NCI-H2171 (cell line): ENCODE measurements at places on chromosomes 6 and 20.

GRCh38 chr20:41468994-41469600, 102.5 kb upstream of the EMILIN3 start:
- DNase-seq = no peak

DNA sequence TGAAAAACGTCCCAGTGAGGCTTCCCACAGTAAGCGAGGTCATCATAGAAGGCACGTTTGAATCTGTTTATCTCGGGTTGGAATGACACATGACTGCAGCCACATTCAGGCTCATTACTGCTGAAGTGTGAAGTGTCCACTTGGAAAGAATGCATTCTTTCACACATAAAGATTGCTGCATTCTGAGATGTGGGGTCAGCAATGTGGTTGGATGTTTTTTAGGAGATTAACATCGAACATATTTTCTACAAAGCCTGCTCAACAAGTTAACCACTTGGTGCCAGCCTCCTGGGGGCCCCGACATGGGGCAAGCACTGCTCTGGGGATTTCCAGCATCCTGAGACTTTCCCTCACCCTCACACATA, 79.9 kb downstream of the BMP6 start:
- DNase-seq = no peak

DNA sequence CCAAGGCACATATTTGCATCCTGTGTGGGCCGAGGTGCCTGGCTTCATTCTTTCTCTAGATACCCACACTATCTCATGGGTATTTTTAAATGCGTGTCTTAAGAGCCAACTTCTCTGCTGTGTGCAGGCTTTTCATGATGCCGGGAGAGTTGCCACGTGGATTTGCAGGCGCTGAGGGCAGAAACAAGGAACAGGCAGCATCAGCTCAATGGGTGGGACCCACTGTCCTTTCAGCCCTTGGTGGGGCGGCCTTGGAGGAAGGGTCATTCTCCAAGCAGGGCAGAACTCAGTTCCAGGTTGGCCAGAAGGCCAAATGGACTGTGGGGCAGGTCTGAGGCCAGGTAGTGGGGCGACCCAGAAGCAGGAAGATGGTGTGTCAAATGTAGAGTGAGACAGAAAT, 84.7 kb downstream of the PHACTR3 start:
- no peak for DNase-seq

DNA sequence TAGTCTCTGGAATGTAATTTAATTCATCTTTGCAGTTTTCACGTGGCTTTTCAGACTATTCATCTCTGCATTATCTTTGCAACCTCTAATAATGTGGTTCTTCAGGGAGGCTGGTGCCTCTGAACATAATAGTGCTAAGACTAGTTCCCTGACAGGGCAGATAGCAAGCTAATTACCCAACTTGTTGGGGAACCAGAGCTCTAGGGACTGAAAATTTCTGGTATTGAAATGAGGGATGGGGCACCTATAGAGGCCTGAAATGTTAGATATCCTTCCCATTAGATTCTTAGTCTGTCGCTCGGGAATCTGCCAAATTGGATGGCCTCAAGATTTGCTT, 693.6 kb upstream of the MAP3K7 start:
- DNase-seq = no peak

- no peak for DNase-seq
Measured at GRCh38 chr6:145233955-145234354, 501.4 kb downstream of the EPM2A start.

DNA sequence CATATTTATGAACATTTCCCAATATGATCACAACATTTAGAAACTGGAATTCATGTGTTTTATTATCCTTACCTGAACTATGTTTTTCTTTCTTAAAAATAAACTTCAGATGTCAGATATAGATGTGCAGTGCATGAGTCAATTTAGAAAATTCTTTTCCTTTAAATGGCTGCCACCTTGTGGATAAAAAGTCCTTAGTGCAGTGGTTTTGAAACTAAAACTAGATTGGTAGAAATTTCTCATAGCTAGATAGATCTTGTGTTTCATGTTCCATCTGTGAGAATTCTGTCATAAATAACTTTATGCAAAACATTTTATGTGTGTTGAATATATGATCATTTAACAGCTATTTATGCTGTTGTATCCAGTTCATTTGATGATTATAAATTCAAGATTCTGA, 134.9 kb downstream of the KLHL32 start:
- no peak for DNase-seq

- DNase-seq = no peak
Measured at GRCh38 chr6:169490246-169490641, 211.6 kb downstream of the WDR27 start.

- peak; percentile 65 for DNase-seq
Measured at GRCh38 chr20:47620808-47621805, 119.4 kb downstream of the NCOA3 start.

- DNase-seq = no peak
Measured at GRCh38 chr6:154353626-154354025, 3.0 kb downstream of the IPCEF1 start.

DNA sequence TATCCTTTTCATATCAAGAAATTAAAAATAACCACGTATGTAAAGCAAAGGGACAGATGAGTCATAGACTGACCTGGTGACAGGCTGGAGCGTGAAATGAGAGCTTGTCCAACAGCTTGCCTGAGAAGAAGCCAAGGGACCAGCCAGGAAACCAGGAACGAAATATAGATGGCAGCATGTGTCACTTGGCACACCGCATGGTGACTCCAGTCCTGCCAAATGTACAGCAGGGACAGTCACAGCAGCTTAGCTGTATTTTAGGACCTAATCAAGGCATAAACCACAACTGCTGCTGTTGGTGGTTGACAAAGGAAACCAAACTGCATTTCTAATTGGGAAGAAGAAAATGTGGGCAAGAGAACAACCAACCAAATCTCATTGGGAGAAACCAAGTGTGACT, 755.0 kb downstream of the TFAP2A start:
- DNase-seq = no peak

GRCh38 chr6:15626878-15627674, 35.8 kb downstream of the DTNBP1 start:
- no peak for DNase-seq

DNA sequence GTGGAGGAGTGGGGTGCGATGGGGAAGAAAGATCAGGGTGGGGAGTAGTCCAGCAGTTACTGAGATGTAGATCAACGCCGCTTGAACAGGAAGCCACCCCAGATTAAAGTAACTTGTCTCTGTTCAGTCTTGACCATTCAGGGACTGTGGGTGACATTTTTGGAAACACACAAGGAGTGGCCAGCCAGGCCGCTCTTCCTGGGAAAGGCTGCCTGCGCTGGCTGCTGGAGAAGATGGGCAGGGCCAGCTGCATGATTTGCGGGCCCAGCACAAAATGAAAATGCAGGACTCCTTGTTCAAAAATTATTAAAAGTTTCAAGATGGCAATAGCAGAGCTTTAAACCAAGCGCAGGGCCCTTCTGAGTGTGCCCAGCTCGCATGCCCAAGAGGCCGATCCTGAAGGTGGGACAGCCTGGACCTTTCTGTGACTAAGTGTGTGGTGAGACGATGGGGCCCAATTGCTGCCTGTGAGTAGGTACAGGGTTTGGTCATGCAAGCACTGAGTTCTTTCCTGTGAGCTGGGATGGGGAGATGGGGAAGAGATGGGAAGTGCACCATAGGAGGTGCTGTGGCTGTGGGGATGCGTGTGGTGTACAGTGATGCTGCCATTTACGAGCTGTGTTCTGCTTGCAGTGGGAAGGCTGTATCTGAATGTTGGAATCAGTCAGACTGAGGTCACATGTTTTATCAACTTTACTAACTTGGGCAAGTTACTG, 51.3 kb downstream of the DAAM2 start:
- DNase-seq = no peak

GRCh38 chr6:125987026-125987617, 782 bp downstream of the TRMT11 start:
- no peak for DNase-seq

DNA sequence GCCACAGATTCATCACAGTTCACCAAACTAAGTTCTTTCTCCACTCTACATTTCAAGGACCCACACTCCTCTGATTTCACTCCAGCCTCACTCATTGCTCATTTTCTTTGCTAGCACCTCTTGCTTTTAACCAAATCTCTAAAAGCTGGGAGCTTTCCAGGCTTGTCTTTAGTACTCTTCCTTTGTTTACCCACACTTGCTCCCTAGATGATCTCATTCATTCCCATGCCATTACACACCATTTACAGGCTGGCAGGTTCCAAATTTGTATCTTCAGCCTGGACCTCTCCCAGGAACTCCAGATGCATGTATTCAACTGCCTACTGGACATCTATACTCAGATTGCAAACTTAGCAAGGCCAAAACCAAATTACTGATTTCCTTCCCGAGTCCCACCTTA, 5.3 kb upstream of the GUCA1B start:
- DNase-seq = no peak

GRCh38 chr6:17665132-17665531, 41.6 kb downstream of the NUP153 start:
- no peak for DNase-seq

DNA sequence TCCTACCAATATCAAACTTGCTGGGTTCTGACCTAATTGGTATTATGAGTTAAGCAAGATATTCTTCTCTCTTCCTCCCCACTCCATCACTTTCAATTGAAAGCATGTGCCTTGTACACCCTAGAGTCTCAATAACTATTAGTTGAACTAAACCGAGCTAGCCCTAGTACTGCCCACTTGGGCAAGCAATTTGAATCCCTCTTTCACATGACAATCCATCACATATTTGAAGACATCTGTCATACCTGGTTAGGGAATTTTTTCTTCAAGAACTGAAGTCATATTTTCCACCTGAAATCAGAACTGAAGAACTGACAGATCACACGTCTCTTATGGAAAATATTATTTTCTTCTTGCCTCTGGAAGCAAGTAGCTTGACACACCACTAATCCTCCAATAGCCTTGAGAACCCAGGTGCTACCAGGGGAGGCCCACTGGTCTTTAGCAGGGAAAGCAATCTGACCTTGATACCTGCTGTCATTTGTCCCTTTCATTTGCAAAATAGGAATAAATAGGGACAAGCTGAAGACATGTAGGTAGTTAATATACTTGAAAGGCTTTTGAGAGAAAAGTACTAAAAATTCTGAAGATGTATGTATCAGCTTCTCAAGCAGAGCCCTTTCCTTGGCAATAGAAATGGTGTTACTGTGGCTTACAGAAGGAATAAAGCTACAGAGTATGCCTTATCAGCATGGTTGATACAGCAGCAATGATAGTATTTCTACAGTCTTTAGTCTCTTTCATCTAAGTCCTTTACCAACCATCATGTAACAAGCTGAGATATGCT, 71.4 kb downstream of the GJA10 start:
- DNase-seq = no peak

DNA sequence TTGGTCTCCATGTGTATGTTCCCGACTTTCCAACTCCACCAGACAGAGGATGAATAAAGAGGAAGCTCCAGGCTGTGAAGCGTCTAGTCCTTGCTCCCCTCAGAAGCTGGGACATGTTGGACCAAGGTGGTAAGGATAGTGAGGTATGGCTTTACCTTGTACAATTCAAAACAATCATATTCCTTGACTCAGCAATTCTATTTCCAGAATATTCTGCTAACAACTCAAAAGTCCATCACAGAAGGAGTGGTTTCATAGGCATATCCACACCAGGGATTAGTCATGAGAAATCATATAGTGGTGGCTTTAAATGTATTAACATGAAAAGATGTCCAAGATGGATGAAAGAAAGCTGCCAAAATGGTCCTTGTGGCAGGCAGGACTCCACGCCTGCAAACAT, 19.8 kb downstream of the FKBP1A start:
- no peak for DNase-seq

DNA sequence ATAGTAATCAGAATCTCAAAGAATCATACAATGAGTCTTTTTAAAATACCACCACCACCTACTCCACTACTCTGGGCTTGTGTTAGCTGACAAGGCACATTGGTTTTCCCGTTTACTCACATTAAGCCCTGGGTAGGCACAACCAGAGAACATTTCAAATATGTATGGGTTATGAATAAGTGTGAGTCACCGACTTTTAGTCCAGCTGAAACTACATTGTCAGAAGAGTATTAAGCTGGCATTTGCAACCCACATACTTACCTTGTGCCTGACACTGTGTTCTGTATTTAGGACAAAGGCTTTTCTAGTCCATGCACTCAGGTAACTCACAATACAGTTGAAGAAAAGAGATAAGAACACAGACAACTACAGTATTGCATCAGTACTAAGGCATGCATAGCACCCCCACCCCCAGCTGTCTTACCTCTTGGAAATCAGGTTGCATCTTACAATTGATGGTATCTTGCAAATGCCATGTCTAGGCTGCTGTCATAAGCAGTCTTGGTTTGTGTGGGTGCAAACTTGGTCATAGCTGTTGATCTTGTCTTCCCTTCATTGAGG, 40.3 kb upstream of the AHI1 start:
- no peak for DNase-seq

- DNase-seq = no peak
Measured at GRCh38 chr20:60669211-60669610, 582.9 kb upstream of the CDH4 start.

DNA sequence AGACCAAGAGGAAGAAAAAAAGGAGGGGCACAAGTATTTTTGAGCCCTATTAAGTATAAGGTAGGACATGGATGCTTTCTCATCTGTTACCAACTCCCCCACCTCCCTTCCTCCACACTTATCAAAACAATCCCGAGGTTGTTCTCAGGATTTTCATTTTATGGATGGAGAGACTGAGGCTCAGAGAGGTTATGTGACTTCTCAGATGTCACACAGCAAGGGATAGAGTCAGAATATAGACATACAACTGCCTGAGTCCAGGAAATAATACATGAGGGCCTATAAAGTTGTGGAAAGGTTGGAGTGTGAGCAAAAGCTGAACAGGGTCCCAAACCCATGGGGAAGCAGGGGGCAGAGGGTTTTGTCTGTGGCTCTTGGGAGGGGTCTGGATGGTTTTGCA, 19.3 kb downstream of the KCNK17 start:
- no peak for DNase-seq

- DNase-seq = peak; percentile 80
Measured at GRCh38 chr20:4671015-4671414, 50.7 kb upstream of the PRND start.

GRCh38 chr6:155402656-155403304, 52.9 kb downstream of the NOX3 start:
- DNase-seq = no peak

DNA sequence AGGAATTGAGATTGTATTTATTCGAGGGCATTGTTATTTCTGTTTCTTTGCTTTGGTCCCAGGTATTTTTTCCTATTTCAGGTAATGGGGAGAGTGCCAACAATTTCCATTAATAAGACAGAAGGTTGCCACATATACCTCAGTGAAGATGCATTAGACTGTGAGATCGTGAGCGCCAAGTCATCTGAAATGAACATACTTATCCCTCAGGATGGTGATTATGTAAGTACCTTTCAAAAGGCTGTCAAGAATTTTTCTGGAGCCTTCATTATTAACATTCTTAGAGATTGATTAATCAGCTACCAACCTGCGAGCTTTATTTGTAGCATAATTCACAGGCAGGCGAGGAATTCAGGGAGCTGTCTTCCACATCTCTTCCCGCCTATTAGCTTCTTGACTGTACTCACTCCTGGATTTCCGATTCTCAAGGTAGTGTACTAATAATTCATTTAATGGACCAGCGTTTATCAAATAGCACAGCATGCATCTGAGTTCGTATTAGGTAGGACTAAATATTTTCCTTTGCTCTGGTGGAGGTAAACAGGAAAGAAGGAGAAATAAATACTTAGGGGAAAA, 48.6 kb upstream of the FAM8A1 start:
- no peak for DNase-seq
